ENCODE measurements at places on chromosomes 3 and 15.
A peak's percentile ranks its signal among the peaks of the same experiment; 100 is the strongest.

GRCh38 chr15:39835550-39835949, 52.9 kb upstream of the FSIP1 start:
- no peak for DNase-seq

DNA sequence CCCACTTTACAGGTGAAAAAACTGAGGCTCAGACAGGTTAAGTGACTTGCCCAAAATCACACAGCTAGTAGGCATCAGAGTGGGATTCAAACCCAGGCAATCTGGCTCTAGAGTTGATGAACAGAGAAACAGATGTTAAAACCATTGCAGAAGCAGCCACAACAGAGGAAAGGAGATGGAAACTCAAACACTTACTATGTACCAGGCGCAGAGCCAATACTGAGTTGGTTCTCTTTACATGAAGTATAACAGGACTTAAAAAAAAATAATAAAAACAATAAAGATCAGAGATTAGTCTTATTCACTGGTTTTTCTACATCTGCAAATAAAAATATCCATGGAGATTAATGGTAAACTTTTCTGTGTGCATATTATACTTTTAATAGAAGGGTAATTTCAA, 84.9 kb upstream of the SPATA12 start:
- no peak for DNase-seq

DNA sequence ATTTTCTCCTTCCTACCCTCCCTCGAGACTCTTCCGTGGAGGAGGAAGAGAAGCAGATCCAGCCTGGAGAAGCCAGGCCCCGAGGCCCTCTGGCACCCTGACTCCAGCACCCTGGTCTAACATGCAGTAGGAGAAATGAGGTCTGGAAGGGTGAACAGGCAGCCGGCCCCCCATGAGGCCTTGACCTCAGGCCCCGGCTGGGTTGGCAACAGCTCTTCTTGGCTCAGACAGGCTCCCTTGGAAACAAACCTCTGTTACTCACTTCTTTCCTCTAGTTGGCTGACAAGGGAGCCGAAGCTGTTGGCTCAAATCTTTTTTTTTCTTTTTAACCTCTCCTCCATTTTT, 73.4 kb downstream of the CPN2 start:
- DNase-seq = no peak

DNA sequence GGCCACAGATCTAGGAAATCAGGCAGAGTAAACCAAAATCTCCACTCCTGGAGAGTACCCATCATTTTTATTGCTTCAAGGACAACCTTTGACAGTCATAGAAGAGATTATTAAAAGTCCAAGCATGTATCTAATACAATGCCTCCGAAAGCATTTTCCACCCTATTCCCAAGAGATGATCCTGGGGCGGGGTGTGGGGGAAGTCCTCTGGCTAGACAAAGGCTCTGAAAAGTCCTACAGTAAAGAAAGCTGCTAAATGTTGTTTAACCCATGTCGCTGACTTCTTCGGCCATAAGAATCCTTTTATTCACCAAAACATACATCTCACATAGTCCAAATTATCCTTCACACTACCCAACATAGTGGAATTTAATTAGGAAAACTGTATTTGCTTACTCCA, 115.7 kb upstream of the STT3B start:
- DNase-seq = no peak

DNA sequence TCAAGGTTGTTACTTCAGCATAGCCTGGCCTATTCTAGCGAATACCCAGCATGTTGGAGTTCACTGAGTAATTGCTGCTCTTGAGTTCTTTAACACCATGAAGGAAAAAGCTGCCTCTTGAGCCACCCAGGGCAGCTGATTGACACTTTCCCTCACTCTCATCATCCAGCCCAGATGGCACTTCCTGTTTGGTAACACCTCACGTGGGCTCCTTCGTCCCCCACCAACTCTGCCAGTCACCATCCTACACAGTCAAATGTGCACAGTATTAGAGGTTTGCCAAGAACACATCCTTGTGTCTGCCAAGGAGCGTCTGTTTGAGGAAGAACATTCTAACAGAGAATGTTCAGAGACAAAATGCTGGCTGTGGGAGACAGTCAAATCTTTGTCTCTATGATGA, 266.3 kb downstream of the RPLP1 start:
- peak; percentile 73 for DNase-seq

DNA sequence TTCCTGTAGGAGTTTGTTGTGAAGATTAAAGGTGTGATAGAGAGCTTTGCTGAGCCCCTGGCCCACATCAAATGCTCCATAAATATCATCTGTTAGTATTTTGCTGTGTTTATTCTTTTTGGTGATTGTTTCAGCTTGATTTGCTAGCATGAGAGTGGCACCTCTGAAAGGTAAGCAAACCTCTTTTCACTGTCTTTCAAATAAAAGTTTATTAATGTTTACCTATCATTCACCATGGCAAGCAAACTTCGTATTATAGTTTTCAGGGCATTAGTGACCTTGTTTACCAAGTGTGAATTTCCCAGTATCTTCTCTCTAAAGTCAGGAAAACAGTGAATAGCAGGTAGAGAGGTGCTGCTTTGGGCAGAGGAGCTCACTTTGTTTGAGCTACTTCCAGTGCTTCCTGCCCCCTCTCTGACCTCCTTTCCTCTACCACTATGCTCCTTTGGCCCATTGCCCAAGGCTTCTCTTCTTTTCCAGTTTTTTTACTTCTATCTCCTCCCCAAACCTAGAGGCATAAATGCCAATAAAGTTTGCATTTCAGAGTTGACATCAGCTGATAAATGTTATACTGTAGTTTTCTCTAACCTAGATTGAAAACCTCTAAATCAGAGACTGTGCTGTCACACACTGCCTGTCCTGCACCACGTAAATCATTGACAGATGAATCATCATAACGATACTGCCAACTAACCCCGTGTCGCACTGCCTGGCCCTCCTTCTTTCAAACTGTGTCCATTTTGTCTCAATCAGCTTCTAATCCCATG, 569.0 kb downstream of the TUSC7 start:
- DNase-seq = no peak

GRCh38 chr15:89406940-89407607, 72.5 kb upstream of the POLG start:
- no peak for DNase-seq

DNA sequence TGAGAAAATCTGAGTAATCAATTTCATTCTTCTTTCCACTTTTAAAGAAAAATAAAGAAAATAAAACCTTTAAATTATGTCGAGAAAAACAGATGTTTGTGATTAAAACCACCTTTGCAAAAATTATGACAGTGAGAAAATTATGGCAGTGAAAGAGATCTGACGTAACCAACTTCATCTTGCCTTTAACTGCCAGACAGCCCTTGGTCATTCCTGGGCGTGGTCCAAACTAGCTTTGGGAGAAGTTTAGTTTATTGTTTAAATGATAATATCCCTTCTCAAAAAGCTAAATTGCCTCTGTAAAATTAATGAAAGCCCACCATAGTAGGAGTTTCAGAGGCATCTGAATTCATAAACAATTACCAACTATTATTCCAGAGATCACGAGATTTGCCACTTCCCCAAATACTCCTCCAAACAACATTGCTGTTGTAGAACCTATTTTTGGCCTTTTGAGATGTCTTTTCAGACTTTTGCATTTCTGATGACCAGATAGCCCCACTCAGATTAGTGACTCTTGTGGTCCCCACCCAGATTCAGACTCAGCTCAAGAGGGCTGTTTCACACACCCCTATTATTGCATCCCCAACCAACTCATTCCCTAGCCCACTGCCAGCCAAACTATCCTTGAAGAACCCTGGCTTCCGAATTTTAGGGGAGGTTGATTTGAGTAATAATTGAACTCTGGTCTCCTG, 664.4 kb upstream of the CBLB start:
- no peak for DNase-seq

- DNase-seq = no peak
Observed at GRCh38 chr15:68208636-68209240, 3.6 kb upstream of the CALML4 start.

DNA sequence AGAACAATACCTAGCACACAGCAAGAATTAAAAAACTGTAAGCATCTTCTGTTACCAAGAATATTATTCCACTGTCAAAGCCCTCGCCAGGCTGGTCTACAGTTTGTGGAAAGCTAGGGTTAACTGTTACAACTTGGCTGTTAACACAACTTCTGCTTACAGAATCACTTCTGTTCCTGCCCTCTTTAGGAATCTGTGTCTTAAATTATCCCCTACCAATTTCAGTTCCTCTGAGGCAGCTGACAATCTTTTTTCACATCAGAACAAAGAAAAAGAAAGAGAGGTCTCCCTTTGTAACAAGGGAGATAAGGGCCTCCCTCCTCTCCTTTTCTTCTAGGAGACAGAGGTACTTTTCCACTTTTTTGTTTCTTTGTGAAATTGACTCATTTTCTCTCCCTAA, 188.9 kb downstream of the FMN1 start:
- peak; percentile 19 for DNase-seq

DNA sequence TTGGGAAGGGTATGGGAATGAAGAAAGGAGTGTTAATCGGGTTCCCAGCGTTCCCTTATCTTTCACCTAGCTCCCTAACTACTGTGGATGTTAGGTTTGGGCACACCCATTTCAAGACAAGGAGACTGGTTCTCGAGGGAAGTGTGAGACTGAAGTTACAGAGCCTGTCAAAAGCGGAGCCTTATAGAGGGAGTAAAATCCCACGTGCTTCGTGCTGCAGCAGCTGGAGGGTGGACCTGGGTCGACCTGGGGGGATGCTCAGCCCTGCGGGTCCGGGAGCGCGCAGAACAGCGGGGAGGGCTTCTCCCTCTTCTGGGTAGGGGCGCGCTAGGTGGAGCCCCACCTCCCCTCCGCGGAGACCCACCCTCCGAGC, 314 bp upstream of the TMED3 start:
- DNase-seq = peak; percentile 20

DNA sequence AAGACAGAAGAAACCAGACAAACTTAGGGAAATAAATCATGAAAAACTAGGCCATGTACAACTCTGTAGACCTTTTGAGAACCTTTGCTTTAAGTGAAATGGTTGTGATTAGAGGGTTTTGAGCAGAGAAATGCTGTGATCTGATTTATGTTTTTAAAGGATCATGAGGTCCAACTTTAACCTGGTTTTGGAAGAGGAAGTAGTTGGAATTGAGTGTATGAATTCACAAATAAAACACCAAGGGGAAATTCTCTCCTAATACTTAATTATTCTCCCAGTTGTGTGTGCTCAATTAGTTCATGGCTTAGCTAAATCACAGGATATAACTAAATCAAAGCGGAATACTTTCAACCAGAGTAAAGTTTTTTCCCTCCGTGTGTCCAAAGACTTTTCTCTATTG, 45.5 kb upstream of the MCF2L2 start:
- no peak for DNase-seq

DNA sequence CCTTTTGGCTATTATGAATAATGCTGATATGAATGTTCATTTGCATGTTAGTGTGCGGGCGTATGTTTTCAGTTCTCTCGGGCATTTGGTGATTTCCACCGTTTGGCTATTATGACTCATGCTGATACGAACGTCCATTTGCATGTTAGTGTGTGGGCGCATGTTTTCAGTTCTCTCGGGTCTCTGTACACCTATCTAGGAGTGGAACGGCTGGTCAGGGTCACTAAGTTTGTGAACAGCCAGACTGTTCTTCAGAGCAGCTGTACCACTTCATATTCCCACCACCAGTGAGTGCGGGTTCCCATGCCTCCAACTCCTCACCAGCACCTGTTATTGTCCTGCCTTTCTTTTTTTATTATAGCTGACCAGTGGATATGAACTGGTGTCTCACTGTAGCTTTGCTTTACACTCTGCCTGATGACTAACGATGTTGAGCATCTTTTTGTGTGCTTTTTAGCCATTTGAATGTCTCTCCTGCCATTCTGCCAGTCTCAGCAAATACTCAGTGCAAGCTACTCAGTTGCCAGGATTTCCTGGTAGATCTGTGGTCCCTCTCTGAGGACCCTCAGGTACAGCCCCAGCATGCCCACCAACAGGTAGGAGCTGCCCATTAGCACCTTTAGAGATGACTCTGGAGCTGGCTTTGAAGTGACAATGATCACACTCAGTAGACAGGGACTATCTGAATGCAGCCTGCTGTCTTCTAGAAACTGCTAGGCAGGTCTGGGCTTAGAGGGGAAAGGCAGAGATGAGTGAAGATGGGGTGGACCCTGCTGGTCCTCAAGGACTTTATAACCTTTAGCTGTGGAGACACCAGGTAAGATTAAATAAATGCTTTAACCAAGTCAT, 141.1 kb downstream of the XXYLT1 start:
- DNase-seq = no peak

- no peak for DNase-seq
Observed at GRCh38 chr3:184295771-184296170, 3.3 kb upstream of the PSMD2 start.

DNA sequence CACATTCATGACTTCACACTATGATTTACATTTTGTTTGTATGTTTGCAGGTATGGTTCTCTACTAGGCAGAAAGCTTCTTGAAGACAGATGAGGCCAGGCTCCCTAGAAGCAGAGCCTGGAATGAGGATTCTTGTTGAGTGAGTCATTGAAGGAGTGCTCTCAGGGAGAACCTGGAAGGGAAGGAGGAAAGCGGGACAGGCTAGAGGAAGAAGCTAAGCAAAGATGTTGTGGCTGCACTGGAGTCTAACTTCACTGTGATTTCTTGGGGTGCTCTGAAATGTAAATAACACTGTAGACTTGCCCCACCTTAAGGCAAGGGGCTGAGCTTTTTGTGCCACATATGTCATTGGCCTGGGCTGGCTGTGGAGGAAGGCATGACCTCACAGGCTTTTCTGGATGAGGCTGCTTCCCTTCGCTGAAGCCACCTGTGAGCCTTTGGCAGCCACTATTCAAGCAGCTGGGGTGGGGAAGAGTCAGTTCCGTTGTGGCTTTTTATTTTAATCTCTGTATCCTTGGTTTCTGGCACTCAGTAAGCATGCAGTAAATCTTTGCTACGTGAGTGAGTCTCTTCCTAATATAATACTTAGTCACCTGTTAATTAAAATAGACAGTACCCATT, 307.3 kb downstream of the SV2B start:
- no peak for DNase-seq

DNA sequence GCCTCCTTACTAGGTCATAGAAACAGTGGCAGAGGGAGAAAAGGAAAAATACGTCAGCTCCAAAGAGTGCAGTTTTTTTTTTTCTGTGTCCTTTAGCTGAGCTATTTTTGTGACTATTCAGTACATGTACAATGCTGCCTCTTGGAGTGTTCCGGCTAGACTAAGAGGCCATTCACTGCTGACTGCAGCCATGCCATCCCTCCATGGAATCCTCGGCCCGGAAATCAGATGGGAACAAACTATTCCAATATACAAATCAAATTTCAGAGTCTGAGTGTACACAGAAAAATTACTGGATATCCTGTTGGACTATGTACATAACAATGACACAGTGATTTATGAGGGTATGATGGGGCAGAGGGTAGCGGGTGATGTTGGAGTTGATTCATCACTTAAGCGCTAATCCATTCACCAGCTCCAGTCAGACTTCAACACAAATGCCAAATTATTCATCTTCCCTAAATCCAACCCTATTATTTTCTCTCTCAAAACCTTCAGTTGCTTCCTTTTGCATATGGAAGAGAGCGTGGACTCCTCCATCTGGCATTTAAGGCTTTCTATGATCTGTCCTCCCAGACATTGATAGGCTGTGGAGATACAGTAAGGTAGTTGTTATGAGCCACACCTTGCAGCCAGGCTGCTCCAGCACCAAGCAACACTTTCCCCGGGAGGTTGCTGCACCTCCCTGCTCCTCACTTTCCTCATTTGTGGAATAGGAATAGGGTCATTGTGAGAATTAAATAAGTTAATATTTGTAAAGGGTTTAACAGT, 109.1 kb downstream of the LPP start:
- peak; percentile 88 for DNase-seq
